ENCODE measurements at places on chromosomes 4 and X.

DNA sequence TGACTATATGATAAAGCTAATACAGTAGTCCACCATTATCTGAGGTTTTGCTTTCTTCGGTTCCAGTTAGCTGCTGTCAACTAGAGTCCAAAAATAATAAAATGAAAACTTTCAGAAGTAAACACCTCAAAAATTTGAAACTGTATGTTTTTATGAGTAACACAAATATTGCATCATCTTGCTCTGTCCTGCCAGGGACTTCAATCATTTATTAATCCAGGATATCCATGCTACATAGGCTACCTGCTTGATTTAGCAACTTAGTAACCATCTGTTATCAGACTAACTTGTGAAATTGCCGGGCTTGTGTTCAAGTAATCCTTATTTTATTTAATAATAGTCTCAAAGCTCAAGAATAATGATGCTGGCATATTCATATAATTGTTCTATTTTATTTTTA, 1537.8 kb upstream of the PABPC4L start:
- no peak for DNase-seq

DNA sequence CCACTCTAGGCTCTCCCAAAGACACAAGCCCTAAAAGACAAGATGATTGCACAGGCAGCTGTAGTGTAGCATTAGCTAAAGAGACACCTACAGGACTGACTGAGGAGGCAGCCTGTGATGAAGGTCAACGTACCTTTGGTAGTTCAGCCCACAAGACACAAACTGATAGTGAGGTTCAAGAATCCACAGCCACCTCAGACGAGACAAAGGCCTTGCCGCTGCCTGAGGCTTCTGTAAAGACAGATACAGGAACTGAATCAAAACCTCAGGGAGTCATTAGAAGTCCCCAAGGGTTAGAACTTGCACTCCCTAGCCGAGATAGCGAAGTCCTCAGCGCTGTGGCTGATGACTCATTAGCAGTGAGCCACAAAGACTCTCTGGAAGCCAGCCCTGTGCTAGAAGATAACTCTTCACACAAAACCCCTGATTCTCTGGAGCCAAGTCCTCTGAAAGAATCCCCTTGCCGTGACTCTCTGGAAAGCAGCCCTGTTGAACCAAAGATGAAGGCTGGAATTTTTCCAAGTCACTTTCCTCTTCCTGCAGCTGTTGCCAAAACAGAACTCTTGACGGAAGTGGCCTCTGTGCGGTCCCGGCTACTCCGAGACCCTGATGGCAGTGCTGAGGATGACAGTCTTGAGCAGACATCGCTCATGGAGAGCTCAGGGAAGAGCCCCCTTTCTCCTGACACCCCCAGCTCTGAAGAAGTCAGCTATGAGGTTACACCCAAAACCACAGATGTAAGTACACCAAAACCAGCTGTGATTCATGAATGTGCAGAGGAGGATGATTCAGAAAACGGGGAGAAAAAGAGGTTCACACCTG, 306.3 kb downstream of the ANK2 start:
- DNase-seq: peak; percentile 74

- no peak for DNase-seq
Observed at GRCh38 chr4:116665716-116666115, 419.7 kb downstream of the TRAM1L1 start.

DNA sequence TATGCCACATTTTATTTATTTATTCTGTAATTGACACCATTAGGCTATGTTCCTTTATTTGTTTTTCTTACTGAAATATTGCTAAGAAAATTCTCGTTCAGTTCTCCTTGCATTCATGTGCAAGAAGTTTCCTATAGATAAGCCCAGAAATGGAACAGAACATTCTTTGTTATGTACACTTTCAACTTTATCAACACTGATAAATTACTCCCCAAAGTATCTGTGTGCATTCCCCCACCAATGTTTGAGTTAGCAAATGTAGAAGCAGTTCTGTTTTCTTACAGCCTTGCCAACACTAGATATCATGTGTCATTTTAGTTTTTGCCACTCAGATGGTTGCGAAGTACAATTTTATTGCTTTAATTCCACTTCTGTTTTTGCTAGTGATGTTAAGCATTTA, 166.4 kb upstream of the NPY2R start:
- DNase-seq: peak; percentile 16

DNA sequence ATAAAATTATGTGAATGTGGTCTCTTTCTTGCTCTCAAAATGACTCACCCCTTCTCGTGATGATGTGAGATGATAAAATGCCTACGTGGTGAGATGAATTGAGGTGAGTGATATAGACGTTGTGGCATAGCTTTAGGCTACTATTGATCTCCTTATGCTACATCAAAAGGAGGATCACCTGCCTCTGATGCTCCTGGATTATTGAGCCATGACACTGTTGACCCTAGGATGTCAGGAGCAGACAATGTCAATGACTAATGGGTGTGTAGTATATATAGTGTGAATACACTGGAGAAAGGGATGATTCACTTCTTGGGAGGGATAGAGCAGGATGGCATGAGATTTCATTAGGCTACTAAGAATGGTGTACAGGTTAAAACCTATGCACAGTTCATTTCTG, 210.7 kb upstream of the PRPS2 start:
- DNase-seq: no peak

DNA sequence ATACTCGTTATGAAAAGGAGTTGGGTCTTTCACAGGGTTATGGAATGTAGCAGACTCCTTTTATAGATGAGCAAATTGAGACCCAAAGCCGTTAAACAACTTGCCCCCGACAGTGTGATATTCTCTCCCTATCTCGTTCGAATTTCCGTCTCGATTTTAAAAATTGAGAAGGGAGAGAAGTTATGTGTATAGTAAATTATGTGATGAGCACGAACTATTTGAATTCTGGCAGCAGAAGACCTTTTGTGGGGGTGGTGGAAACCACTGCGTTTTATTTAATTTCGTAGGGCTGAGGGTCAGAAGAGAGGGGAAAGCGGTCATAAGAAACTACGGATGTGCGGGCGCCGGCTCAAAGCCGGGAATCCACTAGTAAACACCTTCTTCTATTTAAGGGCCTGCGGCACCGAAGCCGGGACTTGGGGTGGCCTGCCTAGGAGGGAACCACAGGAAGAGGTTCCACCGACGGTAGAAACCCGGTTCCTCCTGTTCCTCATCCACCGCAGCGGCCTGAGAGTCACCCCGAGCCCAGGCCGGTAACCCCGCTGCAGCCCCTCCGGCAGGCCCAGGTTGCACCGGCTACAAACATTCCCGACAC, 1.5 kb upstream of the DDX3X start:
- DNase-seq: peak; percentile 35
